Cardiac muscle cell (in vitro differentiated cells and primary cell): ENCODE measurements at places on chromosomes 6 and 20. TPM values are rescaled to one million over a fixed set of nuclear protein-coding genes. Genes with fewer than 3 reads are reported as not detected.
A peak's percentile ranks its signal among the peaks of the same experiment; 100 is the strongest.

GRCh38 chr20:13260650-13261279 is 39.7 kb downstream of the ISM1 start:
- no peak for DNase-seq

GRCh38 chr6:4661391-4661790 is 114.8 kb upstream of the CDYL start:
- DNase-seq, result no peak

DNA sequence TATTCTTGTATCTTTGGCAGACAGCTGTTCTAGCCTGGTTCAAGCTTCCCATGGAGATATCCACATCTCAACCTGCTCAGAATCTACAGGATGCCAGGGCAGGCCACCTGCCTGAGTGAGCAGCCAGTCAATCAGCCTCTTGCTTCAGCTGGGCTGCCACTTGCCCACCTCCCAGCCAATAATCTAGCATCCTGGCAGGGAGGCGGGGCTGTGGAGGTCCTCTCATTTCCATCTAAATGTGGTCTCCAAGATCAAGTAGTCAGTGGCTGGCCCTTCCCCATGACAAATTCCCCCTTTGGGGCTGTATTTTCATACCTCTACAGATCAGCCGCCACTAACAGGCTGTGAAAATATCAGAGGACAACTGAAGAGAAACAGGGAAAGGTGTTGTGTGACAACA is 33.0 kb upstream of the SPDEF start:
- no peak for DNase-seq

DNA sequence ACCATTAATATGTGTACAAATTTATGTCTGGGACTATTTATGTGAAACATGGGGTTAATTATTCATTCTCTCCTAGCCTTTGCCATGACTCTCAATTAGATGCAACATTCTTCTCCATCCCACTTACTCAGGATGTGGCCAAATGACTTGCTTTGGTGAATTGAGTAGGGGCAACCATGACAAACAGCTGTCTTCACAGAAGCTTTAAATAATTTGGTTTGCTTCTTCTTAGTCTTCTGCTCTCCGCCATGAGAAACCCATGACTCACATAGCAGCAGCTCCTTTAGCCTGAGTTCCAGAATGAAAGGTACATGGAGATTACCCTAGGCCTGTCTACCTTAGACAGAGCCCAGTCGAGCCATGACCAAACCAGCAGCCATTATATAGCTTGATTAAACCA is 74.7 kb downstream of the FRK start:
- DNase-seq, result no peak

DNA sequence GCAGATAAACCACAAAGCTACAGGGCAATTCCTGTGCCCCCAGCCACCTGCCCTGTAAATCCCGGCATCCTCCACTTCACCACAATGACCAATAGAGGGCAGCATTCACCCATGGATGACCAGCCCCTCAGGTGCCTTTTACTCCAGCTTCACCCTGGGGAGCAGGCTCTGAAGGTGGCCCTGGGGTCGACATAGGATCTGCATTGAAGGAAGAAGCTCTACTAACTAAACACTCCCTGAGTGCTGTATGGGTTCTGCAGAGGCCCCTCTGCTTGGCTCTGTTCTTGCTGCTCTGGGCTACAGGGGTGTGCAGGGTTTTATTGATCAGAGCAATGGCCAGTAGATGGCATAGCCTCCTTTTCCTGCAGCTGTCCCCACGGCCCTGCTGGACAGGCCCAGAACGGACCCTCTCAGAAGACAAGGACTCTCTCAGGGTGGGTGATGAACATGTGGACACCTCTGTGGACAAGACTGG is 20.3 kb downstream of the CST4 start:
- DNase-seq, result peak; percentile 72

GRCh38 chr6:31918069-31918720 is 9.3 kb upstream of the C2 start:
- DNase-seq, result no peak

DNA sequence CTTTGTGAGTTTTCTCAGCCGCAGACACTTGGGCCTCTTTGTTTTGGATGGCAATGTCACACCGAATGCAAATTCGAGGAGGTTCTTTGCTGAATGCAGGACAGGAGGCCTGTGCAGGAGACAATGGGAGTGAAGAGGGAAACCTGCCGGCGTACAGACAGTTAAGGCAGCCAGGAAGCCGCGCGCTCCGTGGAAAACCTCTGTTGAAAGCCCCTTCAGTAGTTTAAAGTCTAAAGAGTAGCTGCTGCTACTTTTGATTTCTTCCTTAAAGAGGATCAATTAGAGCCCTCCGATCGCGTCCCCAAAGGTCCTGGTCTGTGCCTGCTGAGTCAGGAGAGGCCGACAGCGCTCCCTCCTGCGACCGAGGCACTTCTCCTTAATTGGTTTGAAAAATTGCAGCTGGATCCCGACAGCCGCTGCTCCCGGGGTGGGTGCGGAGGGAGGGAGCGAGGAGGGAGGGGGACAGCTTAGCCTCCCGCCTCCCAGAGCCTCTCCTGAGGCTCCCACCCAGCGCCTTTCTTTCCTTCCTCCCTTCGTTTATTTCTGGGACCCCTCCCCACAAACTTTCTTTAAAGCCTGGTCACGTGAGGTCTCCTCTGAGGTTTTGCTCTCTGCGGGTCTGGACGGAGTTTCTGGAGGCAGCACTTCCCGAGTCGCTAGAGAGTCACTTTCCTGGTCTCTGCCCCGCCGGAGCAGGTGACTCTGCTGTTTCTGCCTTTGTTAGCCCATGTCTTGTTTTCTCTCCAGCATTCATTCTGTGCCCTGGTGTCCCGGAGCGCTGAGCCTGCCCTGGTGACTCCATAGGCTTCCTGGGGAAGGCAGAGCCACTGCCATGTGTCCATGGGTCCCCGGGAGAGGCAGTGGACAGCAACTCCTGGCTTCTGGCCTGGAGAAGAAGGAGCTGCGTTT is 22.3 kb upstream of the RPP40 start:
- DNase-seq, result peak; percentile 74

DNA sequence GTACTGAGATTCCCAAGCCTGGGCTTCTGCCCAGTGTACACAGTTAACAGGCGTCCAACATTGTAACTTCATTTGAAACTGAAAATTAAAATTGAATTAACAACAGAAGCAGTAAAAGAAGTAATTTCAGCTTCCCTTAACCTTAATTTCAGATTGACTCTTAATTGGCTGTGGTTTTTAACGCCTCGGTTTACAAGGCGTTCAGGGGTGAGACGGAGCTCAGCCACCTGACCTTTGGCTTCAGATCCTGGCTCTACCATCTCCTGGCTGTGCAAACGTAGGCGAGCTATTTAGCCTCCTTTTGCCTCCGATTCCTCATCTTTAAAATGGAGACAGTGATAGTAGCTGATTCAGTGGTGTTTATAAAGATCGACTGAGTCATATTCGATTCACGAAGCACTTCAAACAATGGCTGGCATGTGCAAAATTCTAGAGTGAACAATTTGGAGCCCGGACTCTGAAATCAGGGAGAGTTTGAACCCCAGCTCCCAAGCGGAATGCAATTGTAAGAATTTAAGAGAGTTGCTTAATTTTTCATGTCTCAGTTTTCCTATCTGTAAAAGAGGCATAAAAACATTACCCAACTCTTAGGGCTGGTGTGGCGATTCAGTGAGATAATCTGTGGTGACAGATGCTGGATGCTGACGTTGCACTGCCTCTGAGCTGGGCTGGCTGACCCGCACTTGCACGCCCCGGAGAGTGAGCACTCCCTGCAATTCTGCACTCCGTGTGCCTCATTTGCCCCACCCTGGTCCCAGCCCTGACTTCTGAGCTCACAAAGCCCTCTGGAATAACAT is 23.5 kb upstream of the OCSTAMP start:
- DNase-seq, result no peak

NRSN1 gene
- total RNA-seq, result not detected in 2 replicates

TGM2 gene
- 144 and 275 TPM in 2 replicates for total RNA-seq

PXDC1 gene
- 11.8 and 16.1 TPM in 2 replicates for total RNA-seq

TREM2 gene
- not detected in 2 replicates for total RNA-seq
